ENCODE measurements at places on chromosomes 2 and 18.

GRCh38 chr2:233075966-233076339 is 15.8 kb downstream of the INPP5D start:
- DNase-seq, result no peak

DNA sequence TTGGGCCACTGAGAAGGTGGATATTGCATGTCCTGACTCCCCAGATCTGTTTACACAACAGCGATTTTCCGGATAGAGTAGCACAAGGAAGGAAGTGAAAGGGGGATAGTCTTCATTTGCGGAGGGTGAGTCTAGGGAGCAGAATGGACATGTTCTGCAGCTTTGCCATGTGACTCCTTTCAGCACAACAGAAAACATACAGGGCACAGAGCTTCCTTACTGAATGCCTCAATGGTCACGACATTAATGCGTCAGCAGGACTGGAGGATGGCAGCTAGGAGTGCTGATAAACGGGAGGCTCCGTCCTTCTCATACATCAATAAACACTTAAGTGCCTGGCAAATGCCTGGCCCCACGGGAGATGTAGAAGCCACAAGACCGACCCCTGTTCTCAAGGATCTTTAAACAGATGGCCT is 163.0 kb downstream of the FAM210A start:
- DNase-seq, result peak; percentile 89

DNA sequence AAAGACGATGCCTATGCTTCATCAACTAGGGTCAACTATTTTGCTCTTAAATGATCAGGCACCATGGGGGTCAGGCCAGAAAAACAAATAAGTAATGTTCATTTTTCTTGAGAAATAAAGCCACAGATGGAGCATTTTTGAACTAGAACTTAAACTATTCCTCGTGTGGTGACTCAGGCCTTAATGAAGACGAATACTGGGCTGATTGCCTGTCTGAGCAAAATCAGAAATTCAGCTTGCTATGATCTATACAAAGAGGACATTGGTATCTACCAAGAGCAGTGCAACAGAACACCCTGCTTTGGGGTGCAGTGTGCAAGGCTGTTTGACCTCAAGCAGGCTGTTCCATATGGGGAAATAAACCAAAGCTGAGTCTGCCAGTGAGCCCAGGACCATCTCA is 176.0 kb downstream of the NRP2 start:
- DNase-seq, result no peak

- DNase-seq, result no peak
Observed at GRCh38 chr2:218783688-218784087, 1.7 kb downstream of the CYP27A1 start.
